Lower lobe of right lung (tissue), 2 donors: ENCODE measurements at places on chromosomes 7 and 10.

DNA sequence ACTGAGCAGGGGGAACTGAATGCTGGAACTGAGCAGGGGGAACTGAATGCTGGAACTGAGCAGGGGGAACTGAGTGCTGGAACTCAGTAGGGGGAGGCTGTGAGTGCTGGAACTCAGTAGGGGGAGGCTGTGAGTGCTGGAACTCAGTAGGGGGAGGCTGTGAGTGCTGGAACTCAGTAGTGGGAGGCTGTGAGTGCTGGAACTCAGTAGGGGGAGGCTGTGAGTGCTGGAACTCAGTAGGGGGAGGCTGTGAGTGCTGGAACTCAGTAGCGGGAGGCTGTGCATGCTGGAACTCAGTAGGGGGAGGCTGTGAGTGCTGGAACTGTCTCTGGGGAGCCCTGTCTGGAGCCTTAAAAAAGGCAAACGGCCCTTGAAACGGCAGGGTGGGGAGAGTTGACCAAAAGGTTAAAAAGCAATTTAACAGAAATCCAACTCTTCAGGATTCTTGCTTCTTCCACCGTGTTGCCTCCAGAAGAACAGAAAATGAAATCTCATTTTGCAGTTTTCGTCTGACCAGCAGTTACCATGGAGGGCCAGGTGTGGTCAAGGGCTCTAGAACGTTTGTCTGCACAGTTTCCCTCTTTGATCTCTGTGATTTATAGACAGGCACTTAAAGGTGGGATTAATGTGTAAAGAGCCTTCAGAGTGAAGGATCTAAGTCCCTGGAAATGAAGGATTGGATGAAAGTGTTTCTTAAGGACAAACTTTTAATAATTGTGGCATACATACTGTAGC is 19.1 kb downstream of the DOCK1 start:
- DNase-seq, result no peak

DNA sequence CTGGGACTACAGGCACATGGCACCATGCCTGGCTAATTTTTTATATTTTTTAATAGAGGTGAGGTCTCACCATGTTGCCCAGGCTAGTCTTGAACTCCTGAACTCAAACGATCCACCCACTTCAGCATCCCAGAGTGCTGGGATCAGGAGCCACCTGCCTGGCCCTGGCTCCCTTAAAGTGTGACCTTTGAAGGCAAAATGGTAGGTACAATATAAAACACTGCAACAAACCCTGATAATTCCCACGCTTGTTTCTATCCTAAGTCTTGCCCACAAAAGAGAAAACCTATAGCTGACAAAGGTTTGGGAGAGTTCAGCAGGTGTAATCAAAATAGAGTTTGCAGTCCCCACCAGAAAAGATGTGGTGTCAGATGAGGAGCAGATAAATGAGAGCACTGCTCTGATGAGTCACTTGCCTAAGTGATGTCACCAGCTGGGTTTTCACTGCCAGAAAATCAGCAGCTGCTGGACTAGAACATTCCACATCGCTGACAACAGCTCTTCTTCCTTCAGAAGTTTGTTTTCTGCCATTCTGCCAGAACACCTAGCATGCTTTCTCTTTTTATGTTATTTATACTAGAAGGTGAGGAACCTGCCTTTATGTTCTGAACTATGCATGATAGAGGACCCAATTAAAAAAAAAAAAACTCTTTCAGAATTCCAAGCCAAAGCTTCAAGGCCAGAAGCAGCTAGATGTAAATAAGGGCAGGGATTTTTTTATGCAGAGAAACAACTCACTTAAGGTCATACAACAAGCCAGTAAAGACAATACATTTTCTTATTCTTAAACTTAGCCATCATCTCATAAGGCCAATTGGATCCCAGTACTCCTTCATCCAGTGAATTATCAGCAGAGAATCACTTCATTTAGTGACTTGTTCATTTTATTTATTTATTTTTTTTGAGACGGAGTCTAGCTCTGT is 18.0 kb downstream of the PURB start:
- no peak for DNase-seq

GRCh38 chr7:107505997-107506673 is 36.3 kb downstream of the GPR22 start:
- no peak for DNase-seq

- no peak for DNase-seq
These were observed 96.9 kb upstream of the CCDC71L start for GRCh38 chr7:106757846-106758245.

GRCh38 chr10:5456563-5456962 is 42.8 kb downstream of the CALML5 start:
- no peak for DNase-seq

DNA sequence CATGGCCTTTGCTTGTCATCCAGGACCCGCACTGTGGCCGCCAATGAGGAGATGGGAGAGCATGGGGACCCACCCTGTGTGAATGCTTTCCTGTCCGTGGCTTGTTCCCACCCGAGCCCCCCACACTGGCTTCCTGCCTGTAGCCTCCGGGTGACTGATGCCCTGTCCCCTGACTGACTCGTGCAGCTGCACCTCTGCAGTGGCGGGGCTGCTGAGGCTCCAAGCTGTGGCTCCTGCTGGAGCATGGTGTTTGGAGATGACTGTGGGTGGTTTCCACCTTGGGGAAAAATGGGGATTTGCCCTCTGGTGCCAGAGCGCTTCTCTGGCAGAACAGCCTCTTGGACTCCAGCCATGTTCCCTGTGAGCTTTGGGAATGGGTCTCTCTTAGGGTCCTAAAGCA is 2.1 kb downstream of the CAMK1D start:
- no peak for DNase-seq

GRCh38 chr10:75984067-75984466 is 552.6 kb downstream of the LRMDA start:
- no peak for DNase-seq

DNA sequence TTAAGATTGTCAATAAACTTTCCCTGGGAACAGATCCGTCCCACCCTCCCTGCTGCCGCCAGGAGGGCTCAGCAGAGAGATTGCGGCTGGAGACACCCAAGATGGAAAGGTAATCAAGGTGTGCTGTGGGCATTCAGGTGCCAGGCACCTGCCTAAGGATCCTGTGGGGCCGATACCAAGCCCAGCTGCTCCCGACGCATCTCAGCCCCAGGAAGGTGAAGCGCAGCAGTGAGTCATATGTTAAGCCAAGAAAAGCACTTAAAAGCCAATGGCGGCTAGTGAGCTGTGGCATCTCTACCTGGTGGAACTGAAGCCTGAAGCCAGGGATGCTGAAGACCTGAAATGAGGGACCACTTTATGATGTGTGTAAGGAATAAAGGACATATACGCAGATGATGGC is 6.1 kb downstream of the WDR86 start:
- no peak for DNase-seq

GRCh38 chr10:77146712-77147336 is 490.8 kb downstream of the KCNMA1 start:
- no peak for DNase-seq

- no peak for DNase-seq
These were observed 176.8 kb downstream of the C7orf25 start for GRCh38 chr7:42735081-42735480.
